Sigmoid colon (tissue), 7 donors: ENCODE measurements at places on chromosomes 4 and X. TPM values are rescaled to one million over a fixed set of nuclear protein-coding genes. Genes with fewer than 3 reads are reported as not detected.

CENPE gene
- total RNA-seq: 1.1 TPM

SMIM10 gene
- total RNA-seq: 6.6 TPM

RP2 gene
- 8.9 TPM for total RNA-seq

DNA sequence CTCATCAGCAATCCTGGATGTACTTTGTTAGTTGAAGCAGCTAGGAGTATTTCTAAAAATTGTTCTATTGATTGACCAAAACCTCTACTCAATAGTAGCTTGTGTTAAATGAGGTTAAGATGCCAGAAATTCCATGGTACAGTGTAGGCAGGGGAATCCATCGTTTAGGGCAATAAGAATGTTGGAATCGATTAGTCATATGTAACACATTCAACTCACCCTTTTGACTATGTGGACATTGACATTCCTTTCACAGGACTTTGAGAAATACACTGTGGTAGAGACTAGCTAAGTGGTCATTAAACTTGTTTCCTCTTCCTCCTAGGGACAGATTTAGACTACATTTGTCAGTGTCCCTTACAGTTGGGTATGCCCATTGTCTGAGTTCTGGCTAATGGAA is 40.2 kb downstream of the KDM5C start:
- no peaks in the 10 kb centered on the region for H3K36me3 ChIP-seq
- H3K27ac ChIP-seq: no peak overlapping the region
- DNase-seq: no peak
- H3K27me3 ChIP-seq: no peaks in the 10 kb centered on the region

DNA sequence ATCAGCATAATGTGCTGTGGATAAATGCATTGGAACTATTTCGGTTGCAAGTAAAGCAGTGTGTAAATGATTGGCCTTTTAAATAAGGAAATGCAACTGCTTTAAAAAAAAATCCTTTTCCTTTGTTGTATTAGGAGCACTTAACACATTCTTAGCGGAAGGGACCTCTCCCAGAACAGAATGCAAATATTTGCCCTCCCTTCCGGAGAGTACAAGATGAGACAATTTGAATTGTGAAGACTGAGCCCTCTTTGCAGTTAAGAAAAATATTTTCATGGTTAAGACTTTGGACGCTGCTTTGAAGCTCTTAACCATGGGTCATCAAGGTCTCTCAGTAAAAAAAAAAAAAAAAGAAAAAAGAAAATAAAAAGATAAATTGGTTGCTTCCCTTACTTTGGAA is 9.5 kb upstream of the NOX1 start:
- H3K27me3 ChIP-seq: no peaks in the 10 kb centered on the region
- H3K36me3 ChIP-seq: no peaks in the 10 kb centered on the region
- H3K4me3 ChIP-seq: no peak overlapping the region
- H3K27ac ChIP-seq: no peak overlapping the region
- H3K4me1 ChIP-seq: no peaks in the 10 kb centered on the region

DNA sequence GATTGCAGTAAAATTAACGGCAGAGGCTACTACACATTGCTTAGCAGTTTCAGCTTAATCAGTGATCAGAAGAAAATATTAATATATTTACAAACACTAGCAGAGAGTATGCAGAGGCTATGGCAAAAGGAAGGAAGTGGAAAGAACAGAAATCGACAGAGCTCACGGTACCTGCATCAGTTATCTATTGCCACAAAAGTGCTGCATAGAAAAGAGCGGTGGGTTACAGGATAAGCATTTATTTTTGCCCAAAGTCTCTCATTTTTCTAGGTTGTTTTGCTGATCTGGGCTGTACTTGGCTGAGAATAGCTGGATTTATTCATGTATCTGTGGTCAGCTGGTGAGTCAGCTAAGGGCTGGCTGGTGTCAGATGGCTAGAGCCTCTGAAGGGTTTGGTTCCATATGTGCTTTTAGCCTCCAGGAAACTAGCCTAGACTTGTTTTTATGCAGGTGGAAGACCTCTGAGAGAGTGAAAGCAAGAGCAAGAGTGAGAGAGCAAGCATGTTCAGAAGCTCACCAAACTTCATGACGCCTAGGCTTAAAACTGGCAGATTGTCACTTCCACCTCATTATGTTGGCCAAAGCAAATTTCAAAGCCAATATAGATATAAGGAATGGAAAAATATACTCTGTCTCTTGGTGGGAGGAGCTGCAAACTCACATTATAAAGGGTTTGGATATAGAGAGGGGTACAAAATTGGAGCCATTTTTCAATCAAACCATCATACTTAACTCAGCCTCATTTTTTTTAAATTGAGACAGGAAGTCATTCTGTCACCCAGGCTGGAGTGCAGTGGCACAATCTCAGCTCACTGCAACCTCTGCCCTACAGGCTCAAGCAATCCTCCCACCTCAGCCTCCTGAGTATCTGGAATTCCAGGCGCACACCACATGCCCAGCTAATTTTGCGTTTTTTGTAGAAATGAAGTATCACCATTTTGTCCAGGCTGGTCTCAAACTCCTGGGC is 153.2 kb upstream of the RPL34 start:
- no peak for DNase-seq
- no peaks in the 10 kb centered on the region for H3K36me3 ChIP-seq
- no peak overlapping the region for H3K27ac ChIP-seq
- H3K4me1 ChIP-seq: no peaks in the 10 kb centered on the region
